ENCODE measurements at places on chromosomes 11 and 22.

DNA sequence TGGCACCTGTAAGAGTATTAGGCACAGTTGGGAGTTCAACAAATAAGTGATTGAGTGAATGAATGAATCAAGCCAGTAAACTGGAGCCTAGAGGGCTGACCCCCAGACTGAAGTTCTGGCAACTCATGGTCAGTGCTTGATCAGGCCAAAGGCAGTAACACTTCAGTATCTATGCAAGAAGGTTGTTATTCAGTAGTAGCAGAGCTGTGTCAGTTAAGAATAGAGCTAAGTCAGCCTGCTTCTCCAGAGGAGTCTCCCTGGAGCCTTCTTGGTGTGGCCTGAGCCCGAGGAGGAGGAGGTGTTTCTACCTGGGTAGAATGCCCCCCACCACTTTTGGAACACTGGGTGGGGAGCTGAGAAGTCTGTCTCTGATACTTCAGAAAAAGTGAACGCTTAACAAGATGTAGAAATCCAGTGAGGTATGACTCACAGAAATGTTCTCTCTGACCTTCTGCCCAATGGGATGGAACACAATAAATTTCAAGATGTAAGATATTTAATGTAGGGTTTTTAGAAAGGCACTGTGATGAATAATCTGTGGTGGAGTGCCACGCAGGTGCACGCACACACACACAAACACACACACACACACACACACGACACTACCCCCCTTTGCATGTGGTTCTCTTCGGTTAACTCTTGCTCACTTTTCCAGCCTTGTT is 219.9 kb downstream of the HIPK3 start:
- DNase-seq, result no peak

- DNase-seq, result no peak
These were observed 43.5 kb upstream of the CYP2D6 start for GRCh38 chr22:42174062-42174461.

GRCh38 chr11:1085440-1086170 is 10.9 kb downstream of the MUC2 start:
- no peak for DNase-seq

DNA sequence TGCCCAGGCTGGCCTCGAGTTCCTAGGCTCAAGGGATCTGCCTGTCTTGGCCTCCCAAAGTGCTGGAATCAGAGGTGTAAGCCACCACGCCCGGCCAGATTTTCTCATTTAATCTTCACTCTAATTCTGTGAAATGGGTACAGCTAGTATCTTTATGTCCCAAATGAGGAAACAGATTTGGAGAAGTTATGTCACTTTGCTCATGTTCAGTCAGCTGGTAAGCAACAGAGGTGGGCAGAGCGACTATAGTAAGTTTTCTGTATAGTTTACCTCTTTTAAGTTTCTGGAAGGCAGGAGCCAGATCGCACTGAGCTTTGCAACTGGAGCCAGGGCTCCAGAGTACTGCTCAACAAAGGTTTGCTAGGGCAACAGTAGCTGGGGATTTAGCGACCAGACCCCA is 33.2 kb downstream of the RCOR2 start:
- DNase-seq, result no peak

DNA sequence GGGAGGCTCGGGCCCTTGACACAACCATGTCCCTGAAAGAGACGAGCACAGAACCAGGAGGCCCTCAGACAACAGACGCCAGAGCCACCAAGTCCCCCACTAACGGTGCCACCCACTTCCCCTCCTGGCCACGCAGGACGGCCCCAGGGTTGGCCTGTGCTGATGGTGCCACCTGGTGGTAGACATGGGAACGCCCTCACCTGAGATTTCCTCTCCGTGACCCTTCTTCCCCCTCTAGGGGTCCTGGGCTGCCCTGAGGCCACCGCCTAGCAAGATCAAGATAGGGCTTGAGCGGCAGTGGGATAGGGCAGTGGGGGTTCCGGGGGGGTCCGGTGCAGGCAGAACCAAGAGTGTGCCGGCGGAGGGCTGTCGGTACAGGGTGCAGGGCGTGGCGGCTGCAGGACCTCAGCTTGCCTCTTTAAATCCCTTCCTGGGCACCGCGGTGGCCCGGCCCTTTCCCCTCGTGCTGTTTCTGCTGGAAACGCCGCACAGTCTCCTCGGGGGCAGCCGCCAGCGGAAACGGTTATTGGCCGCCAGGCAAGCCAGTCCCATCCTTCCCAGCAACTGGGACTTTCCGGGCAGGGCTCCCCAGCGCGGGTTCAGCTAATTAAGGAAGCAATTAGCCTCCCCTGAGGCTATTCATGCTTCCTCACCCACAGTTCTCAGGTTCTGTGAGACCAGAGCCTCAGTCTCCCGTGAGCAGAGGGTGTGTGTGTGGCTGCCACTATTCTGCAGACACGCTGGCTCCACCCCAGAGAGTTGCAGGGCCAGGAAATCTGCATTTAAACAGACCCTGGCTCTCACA is 5.5 kb upstream of the NFAM1 start:
- peak; percentile 84 for DNase-seq

DNA sequence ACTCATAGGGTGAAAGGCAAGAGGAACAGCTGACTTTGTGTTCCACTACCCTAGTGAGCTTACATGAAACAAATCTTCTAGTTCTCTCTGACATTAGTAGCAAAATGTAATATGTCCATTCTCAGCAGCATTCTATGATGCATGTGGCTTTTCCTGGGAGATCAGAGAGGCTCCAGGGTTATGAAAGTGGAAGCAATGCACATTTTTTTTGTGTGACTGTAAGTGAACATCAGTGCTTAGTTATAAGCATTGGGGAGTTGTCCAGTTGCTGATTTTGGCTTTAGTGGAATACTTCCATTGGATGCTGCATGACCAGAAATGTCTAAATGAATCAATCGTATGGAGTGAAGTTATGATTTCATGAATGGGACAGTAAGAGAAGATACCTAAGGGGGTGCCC is 255.9 kb downstream of the FAT3 start:
- DNase-seq, result no peak

DNA sequence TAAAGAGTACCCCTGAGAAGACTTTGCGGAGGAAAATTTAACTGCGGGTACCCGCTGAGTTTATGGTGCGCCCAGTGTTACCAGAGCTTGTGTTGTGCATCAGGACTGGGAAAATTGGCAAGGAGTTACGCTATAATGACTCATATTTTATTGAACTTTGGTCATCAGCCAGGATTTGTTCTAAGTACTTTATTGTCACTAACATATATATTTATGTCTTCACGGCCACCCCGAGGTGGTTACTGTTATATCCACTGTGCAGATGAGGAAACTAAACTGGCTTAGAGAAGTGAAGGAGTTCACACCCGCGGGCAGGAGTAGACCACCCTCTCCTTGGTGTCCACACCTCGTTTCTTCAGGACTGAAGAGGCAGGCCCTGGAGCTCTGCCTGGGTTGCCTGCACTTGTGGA is 667 bp downstream of the ACCS start:
- no peak for DNase-seq

GRCh38 chr11:44782478-44782877 is 55.7 kb downstream of the TSPAN18 start:
- DNase-seq, result no peak

- DNase-seq, result no peak
These were observed 114.7 kb downstream of the SGSM3 start for GRCh38 chr22:40484906-40485669.

DNA sequence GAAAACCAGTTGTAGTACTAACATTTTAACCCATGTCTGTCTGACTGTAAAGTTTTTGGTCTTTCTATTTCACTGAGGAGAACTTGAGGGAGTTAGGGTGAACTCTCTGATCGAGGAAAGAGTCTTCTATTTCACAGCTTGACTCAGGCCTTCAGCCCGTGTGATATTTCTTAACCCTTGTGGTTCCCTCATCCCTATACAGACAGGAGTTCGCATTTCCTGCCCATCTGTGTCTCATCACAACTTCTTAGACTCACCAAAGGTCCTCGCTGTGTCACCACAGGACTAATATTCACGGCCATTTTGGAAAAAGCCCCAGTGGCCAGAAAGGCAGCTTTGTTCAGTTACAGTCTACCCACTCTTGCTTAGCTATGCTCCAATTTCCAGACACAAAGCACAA is 172.8 kb downstream of the FAM181B start:
- no peak for DNase-seq

GRCh38 chr11:3954448-3955298 is 99.2 kb downstream of the STIM1 start:
- DNase-seq, result no peak

GRCh38 chr11:74321487-74322188 is 10.2 kb upstream of the P4HA3 start:
- DNase-seq, result no peak

DNA sequence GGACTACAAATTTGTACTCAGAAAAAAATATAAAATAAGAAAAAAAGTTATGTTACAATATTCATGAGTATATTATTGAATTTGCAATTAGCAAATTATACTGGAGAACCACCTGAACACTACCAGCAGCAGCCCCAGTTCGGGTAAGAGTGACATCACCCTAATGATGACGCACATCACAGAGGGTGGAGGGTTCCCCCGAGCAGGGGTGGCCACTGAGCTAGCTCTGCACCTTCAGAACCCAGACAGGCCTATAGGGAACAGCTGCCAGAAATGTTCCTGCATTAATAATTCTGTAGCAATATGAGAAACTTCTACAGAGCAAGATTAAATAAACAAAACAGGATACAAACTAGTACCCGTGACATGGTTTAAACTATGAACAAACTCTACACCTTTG is 17.5 kb upstream of the ARAP1 start:
- no peak for DNase-seq

- no peak for DNase-seq
These were observed 231.0 kb downstream of the TTC28 start for GRCh38 chr22:28448625-28449024.

DNA sequence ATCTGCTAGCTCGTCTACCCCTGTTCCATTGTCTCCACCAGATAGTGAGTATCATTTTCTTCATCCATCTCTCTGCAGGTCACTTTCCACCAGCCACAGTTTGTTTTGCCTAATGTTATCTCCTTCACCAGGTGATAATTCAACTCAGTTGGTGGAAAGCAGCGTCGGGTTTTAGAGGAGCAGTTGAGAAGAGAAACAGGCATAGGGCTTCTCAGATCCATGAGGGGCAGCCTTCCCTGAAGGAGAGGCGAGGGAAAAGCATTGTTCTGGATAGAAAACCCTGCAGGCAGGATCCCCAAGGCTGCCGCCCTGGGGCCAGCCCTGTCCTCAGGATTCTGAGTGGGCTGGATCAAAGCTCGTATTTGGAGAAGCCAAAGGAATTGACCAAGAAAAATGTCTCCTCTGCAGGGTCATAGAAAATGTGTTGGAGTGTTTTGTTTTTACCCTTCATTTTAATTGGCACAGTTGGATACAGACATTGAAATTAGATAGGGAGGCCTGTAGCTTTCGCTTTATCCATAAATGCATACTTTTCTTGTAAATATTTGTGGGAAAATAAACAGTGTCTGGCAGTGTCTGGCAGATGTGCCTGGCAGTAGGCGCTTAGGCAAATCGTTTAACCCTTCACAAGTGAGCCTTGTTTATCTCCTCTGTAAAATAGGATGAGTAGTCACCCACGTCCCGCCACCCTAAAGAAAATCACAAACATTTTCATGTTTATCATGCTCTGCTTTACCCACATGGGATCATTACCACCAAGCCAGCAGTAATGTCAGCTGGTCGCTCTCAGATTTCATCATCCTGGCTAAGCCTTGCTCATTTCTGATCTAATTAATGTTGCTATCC is 73.4 kb upstream of the TTC12 start:
- DNase-seq, result no peak

- no peak for DNase-seq
These were observed 32.3 kb upstream of the JAM3 start for GRCh38 chr11:134036492-134037045.

GRCh38 chr11:69635195-69635594 is 5.8 kb upstream of the CCND1 start:
- DNase-seq, result no peak

GRCh38 chr11:62547691-62548281 is 1.2 kb upstream of the AHNAK start:
- DNase-seq, result no peak

GRCh38 chr11:72574548-72575460 is 99.4 kb downstream of the PDE2A start:
- DNase-seq, result peak; percentile 46

DNA sequence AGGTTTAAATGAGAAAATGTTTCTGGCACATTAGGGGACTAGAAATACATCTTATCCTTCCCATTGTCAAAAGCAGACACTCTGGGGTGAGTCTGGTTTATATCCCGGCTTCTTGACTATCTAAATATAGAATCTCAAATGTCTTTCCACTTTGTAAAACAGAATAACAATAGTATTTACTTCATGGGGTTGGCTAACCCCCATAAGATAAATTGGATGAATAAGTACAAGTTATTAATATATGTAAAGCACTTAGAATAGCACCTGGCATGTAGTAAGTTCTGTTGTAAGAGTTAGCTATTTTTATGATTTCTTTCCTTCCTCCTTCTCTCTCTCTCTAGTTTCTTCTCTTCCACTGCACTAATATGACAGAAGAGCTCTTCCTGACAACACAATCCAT is 499.1 kb downstream of the INSC start:
- DNase-seq, result no peak

- DNase-seq, result no peak
These were observed 43.2 kb downstream of the SHANK2 start for GRCh38 chr11:71209181-71209580.

DNA sequence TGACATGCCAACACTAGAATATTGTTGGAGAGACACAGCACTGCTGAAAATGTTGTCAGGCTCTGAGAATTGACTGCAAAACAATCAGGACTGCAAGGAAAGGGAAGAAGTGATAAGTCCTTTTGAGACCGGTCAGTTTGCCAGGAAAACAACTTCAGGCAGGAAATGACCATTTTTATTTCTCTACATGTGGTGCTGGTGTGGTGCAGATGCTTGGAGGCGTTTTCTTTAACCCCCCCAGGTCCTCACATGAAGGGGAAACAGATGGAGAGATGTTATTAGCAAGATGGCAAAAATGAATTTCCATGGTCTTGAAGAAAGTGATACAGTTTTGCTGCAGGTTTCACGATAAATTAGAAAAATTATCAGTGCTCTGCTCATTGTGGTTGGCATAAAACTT is 5.7 kb downstream of the AP2A2 start:
- DNase-seq, result no peak

DNA sequence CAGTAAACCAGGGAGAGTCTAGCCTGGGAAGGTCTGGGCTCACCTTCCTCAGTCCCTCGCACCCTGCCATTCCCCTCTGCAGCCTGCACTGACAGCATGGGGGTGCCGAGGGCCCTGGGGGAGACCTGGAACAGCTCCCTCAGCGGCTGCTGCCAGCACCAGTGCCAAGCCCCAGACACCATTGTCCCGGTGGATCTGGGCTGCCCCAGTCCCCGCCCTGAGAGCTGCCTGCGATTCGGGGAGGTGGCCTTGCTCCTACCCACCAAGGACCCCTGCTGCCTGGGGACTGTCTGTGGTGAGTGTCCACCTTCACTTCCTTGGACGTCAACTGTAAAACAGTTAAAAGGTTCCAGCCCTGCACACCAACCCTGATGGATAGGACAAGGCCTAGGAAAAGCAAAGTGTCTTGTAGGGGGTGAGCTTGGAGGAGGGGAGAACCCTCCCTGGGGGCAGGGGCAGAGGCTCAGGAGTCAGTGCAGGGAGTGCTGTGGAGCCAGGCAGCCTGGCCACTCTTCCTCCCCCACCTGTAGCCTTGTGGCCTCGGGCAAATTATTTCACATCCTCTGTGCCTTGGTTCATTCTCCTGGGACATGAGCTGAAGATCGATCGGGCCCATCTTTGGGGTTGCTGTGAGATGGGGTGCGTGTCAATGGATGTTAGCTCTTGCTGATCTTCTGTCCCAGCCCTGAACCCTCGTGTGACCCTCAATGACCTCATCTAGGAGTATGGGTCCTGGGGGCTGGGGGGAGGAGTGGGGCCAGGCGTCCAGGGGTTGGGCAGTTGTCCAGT is 85.2 kb upstream of the MYOD1 start:
- DNase-seq, result no peak

- no peak for DNase-seq
These were observed 163.0 kb upstream of the CCDC179 start for GRCh38 chr11:23023319-23023718.

- DNase-seq, result no peak
These were observed 194.9 kb downstream of the SWAP70 start for GRCh38 chr11:9858822-9859221.
